ENCODE measurements at places on chromosomes 12 and 14. TPM values are rescaled to one million over a fixed set of nuclear protein-coding genes. Genes with fewer than 3 reads are reported as not detected.

Gene RPGRIP1
- 0.16 TPM for total RNA-seq

Gene P2RX2
- total RNA-seq = not detected

Gene KCNC2
- total RNA-seq = not detected

Gene STYK1
- total RNA-seq = 0.57 TPM

Gene CD163L1
- total RNA-seq = not detected

Gene PLXNC1
- total RNA-seq = 12.9 TPM

Gene CD4
- total RNA-seq = 137 TPM

Gene GLT8D2
- not detected for total RNA-seq

Gene SLC5A8
- not detected for total RNA-seq

GRCh38 chr12:8678661-8679111 is 16.1 kb upstream of the MFAP5 start:
- H3K27ac ChIP-seq = no peak overlapping the region
- no peak overlapping the region for H3K4me3 ChIP-seq
- H3K27me3 ChIP-seq = no peaks in the 10 kb centered on the region
- peaks cover 2% of the 10 kb centered on the region for H3K4me1 ChIP-seq
- no peak for DNase-seq

- DNase-seq = no peak
- H3K27ac ChIP-seq = no peak overlapping the region
- H3K4me1 ChIP-seq = peaks cover 33% of the 10 kb centered on the region
- H3K36me3 ChIP-seq = no peaks in the 10 kb centered on the region
- no peaks in the 10 kb centered on the region for H3K27me3 ChIP-seq
These were observed 428.1 kb downstream of the ZFP36L1 start for GRCh38 chr14:68364792-68365192.

DNA sequence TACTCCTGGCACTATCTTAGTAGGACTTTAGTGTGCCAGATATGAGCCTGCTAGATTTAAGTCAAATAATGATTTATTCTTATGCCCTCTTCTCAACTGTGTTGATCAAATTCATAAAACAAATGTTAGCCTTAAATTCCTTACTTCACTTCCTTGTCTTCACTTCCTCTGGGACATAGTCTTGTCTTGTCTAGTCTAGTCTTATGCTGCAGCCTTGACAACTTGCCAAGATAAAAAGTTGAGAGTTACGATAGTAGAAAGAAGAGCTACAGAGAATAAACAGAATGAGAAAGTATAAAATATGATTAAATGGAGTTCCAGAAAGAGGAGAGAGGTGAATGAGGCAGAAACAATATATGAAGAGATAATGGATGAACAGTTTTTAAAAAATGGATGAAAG is 378.1 kb downstream of the DAD1 start:
- no peaks in the 10 kb centered on the region for H3K4me1 ChIP-seq
- H3K36me3 ChIP-seq = no peaks in the 10 kb centered on the region
- H3K27me3 ChIP-seq = no peaks in the 10 kb centered on the region
- no peak overlapping the region for H3K27ac ChIP-seq
- H3K4me3 ChIP-seq = no peak overlapping the region

DNA sequence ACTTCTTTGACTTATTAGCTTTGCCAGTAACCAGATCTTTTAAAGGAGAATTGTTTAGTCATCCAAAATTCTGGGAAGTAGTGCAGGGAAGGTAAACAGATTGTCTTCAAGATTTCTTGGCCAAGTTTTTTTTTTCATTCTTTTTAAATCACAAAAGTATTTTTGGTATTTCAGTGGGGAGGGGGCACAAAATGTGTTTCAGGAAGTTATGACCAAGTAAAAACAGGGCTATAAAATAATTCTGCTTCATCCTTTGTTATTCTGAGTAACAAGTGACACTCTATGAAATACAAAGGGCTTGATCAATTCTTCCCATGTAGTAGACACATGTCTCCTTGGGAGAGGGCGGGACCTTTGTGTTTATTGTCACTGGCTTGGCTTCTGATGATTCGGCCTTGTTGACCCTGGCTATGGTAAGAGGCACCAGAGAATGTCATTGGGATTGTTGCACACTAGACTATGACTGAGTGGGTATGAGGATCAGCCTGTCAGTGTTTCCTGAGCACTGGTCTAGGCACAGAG is 55.4 kb downstream of the SUSD6 start:
- no peak overlapping the region for H3K4me3 ChIP-seq
- H3K4me1 ChIP-seq = peaks cover 18% of the 10 kb centered on the region
- H3K36me3 ChIP-seq = no peaks in the 10 kb centered on the region
- H3K27me3 ChIP-seq = no peaks in the 10 kb centered on the region
- peak overlapping the region; percentile 20 for H3K27ac ChIP-seq

DNA sequence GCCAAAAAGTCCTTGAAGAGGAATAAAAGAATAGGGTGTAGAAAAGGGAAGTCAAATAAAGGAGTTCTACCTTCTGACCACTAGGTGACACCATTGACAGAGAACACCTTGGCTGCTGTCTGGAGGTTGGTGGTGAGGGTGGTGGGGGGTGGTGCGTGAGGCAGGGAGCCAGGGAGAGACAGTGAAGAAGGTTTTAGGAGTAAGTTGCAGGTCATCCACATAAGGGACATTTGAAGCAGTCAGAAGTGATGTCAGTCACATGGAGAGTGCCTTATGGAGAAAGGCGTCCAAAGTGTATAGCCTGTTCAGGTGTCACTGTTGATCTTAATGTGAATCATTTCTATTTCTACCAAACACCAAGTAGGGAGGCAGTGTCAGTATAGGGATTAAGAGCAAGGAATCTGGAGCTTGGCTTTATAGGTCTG is 279.3 kb upstream of the DDHD1 start:
- H3K27me3 ChIP-seq = no peaks in the 10 kb centered on the region
- H3K4me3 ChIP-seq = no peak overlapping the region
- H3K36me3 ChIP-seq = no peaks in the 10 kb centered on the region
- no peaks in the 10 kb centered on the region for H3K4me1 ChIP-seq

DNA sequence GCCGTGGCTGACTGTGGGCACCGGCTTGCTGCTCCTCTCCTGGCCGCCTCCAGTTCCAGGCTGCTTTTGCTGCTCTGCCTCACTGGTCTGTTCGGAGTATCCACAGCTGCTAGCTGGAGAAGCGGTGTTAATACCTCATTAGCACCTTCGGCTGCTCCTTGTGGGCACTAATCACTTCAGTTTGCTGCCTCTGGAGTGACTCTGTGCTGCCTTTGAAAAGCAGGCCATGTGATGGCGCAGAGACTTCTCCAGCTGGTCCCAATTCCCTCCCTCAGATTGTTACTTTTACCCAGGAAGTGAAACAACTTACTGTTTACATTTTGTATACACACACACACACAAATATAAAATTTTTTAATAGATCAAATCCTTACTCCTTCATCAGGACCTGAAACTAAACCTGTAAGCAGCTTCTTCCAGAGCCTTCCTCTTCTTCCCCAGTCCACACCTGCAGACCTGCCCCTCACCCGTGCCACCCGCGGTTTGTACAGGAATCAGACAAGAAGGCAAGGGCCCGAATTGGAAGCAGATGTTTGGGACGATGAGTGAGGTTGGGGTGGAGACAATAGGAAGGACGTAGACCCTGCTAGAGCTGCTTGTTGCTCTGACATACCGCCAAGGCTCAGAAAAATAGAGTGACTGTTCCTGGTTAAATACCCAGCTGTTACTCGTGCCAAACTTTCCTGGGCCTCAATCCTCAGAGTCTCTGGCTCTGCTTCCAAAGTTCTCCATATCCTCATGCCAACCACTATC is 41.5 kb upstream of the LTBP2 start:
- no peak overlapping the region for H3K4me3 ChIP-seq
- no peak overlapping the region for H3K27ac ChIP-seq
- no peak for DNase-seq
- H3K27me3 ChIP-seq = no peaks in the 10 kb centered on the region
- peaks cover 10% of the 10 kb centered on the region for H3K4me1 ChIP-seq

DNA sequence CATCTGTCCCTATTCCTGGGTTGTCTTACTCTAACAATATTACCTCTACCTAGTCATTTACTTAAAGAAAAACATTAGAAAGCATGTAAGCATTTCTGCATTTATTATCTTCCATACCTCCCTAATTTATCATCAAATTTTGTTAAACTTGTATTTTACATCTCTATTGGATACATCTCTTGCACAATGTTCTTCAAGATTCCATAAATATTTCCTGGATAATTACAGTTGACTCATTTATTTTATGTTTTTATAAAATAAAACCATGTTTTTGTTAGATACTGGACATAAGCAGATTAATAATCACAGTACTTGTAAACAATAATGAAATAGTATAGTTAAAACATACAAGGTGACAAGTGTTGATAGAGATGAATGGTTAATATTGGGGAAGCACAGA is 209.0 kb downstream of the TMTC3 start:
- DNase-seq = no peak
- H3K36me3 ChIP-seq = no peaks in the 10 kb centered on the region
- H3K4me1 ChIP-seq = no peaks in the 10 kb centered on the region
- no peak overlapping the region for H3K4me3 ChIP-seq
- no peaks in the 10 kb centered on the region for H3K27me3 ChIP-seq
- no peak overlapping the region for H3K27ac ChIP-seq

- H3K4me1 ChIP-seq = no peaks in the 10 kb centered on the region
- H3K27ac ChIP-seq = no peak overlapping the region
- no peak overlapping the region for H3K4me3 ChIP-seq
- no peaks in the 10 kb centered on the region for H3K27me3 ChIP-seq
These were observed 50.3 kb downstream of the MON2 start for GRCh38 chr12:62516927-62517326.

GRCh38 chr14:91891101-91891500 is 23.8 kb upstream of the TC2N start:
- no peaks in the 10 kb centered on the region for H3K27me3 ChIP-seq
- DNase-seq = no peak
- H3K4me3 ChIP-seq = no peak overlapping the region
- H3K27ac ChIP-seq = peak overlapping the region; percentile 54
- no peaks in the 10 kb centered on the region for H3K36me3 ChIP-seq
- peaks cover 54% of the 10 kb centered on the region for H3K4me1 ChIP-seq

DNA sequence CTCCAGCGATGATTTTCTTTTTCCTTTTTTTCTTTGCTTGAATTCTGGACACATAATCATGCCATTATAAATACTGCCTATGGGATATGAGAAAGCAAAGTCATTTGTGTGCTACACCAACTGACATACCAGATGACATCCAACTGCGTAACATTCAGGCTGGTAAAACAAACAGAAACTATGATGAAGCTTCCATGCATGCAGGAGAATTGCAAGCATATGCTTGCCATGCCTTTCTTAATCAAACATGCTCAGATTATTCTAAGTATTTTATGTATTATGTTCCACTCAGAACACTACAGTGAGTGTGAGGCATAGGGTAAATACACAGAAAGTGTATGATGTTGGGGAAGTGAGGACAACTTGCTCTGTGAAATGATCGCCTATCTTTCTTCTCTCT is 97.4 kb downstream of the C12orf50 start:
- H3K4me1 ChIP-seq = no peaks in the 10 kb centered on the region
- no peaks in the 10 kb centered on the region for H3K27me3 ChIP-seq
- no peak for DNase-seq
- H3K27ac ChIP-seq = no peak overlapping the region
- H3K4me3 ChIP-seq = no peak overlapping the region

GRCh38 chr14:52806115-52806514 is 14.7 kb upstream of the GNPNAT1 start:
- DNase-seq = no peak
- H3K4me3 ChIP-seq = no peak overlapping the region
- H3K27me3 ChIP-seq = no peaks in the 10 kb centered on the region
- no peak overlapping the region for H3K27ac ChIP-seq
- no peaks in the 10 kb centered on the region for H3K36me3 ChIP-seq
- peaks cover 3% of the 10 kb centered on the region for H3K4me1 ChIP-seq

DNA sequence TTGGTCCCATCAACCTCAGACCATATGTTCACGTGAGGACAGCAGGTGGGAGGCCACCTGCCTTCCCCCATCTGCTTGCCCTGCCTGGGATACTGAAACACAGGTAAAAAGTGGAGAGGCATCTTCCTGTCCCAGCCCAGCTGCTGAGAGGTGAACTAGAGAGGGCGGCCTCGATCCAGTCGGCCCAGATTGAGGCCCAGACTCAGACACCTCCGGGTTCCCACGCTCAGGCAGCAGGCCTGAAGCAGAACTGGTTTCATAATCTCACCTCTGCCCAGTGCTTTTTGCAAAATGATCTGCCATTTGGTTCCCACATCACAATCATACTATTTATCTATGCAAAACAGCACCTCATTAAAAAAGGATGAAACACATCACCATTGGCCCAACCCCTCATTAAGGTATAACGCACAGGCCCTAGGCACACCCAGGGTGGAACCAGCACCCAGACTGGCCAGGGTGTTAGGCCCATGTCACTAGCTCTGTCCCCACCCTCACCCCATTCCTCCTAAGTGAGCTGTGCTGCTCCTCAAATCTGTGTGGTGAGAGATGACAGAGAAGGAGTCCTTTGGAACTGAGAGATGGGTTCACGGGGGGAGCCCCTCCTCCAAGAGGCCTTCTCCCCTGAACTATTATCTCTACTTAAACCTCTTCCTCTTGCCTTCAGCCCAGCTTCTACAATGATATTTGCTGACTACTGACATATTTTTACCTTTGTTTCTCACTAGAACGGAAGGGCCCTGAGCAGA is 81.1 kb downstream of the ZFP36L1 start:
- H3K36me3 ChIP-seq = no peaks in the 10 kb centered on the region
- peaks cover 17% of the 10 kb centered on the region for H3K4me1 ChIP-seq
- no peaks in the 10 kb centered on the region for H3K27me3 ChIP-seq

DNA sequence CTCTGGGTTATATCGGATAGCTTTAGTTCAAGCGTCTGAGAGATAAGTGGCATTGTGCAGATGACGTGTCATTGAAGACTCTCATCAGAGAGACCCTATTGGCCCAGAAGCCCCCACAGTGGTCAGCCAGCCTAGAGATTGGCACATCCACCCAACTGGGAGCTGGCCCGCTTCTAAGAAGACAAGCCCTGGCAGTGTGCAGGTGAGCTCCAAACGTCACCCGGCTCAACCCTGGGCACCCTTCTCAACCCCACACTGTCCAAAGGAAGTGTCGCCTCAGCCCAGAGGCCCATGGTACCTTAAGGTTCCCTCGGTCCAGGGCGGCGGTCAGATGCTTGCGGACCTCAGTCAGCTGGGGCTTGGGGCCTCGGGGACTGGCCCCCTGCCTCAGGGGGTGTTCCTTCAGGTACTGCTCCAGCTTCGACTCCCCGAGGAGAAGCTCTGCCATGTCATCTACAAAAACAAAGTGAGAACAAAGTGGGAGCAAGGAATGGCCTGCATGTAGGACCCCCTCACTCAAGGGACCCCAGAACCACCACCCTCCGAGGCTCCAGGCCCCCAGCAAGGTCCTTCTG is 30.3 kb downstream of the TTC7B start:
- no peak overlapping the region for H3K4me3 ChIP-seq
- no peaks in the 10 kb centered on the region for H3K36me3 ChIP-seq
- no peak for DNase-seq
- no peaks in the 10 kb centered on the region for H3K27me3 ChIP-seq
- no peak overlapping the region for H3K27ac ChIP-seq

GRCh38 chr12:124913474-124914391 is 717 bp downstream of the UBC start:
- peak overlapping the region; percentile 97 for H3K27ac ChIP-seq
- DNase-seq = peak; percentile 95
- H3K27me3 ChIP-seq = no peaks in the 10 kb centered on the region
- H3K4me3 ChIP-seq = peak overlapping the region; percentile 96
- peaks cover 39% of the 10 kb centered on the region for H3K4me1 ChIP-seq
